GOT3 (cell line): ENCODE measurements at places on chromosomes 5 and 9.

GRCh38 chr5:121144764-121145163 is 680.7 kb downstream of the PRR16 start:
- no peak for DNase-seq

- DNase-seq, result no peak
Measured at GRCh38 chr9:86575825-86576525, 221.8 kb upstream of the TUT7 start.

- DNase-seq, result no peak
Measured at GRCh38 chr9:121651008-121651294, 483 bp upstream of the DAB2IP start.

DNA sequence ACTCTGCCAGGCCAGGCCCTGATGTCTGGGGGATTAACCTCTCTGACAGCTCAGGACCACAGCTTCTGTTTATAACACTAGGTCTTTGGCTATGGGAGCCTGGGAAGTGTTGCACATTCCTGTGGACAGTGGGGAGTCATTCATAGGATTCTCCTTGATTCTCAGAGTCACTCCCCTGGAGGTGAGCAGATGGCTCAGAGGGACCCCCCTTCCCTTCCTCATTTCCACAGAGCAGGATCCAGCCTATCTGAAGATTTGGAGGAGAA is 60.2 kb downstream of the NRG2 start:
- no peak for DNase-seq

DNA sequence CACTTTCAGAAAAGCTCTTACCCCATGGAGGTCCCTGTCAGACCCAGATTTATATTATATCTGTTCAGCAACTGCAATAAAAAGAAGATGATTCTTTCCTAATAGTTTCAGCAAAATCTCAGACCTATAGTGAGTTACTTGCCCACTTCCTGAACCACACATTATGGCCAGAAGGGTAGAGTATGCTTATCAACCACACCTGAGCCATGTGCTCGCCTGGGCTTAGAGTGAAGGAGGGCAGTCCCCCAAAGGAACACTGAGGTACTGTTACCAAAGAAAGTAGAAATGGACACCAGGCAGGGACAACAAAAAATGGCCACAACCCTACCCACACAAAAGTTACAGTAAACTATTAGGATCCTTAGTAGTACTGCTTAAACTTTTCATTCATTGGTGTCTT is 128.7 kb downstream of the ZNF608 start:
- no peak for DNase-seq

GRCh38 chr9:4774209-4774608 is 18.5 kb upstream of the RCL1 start:
- no peak for DNase-seq

DNA sequence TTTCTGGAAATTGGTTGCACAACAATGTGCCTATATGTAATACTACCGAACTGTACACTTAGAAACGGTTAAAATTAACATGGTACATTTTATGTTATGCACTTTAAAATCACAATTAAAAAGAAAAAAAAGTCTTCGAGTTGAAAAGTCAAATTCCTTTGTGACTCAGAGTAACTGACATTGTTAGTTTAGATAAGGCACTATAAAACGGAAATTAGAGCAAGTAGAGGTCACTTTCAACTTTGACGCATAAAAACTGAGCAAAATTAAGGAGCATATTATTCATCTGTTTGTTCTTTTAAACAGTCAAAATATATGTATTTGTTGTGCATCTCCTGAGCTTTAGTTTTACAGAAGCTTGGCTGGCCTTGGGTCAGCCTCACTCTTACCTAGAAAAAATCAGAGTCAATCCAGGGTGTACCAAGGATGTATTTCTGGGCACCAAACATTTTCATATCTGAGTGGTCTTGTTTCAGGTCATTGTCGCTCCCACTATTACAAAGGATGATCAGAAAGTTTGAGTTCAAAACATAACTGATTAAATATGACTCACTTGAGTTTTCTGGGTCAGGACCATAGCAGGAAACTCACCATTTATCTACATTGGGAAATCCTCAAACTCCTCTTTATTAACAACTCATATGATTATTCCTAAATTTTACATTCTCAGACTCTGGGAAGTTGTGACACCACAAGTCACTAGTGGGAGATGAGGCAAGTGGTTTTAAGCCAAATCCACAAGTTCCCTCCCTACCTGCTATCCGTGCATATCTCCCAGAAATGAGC is 160.6 kb downstream of the CCDC192 start:
- no peak for DNase-seq
